ENCODE measurements at places on chromosomes 1 and 21. TPM values are rescaled to one million over a fixed set of nuclear protein-coding genes. Genes with fewer than 3 reads are reported as not detected.

The RHD gene
- not detected for total RNA-seq

The OTUD3 gene
- total RNA-seq = 10.1 TPM

The RER1 gene
- 90.3 TPM for total RNA-seq

The OR2T35 gene
- not detected for total RNA-seq

The LCE1B gene
- not detected for total RNA-seq

GRCh38 chr1:50705041-50705440, 255.0 kb downstream of the FAF1 start:
- H3K4me3 ChIP-seq = no peak overlapping the region
- H3K4me1 ChIP-seq = no peaks in the 10 kb centered on the region
- no peaks in the 10 kb centered on the region for H3K27me3 ChIP-seq
- H3K36me3 ChIP-seq = no peaks in the 10 kb centered on the region
- no peak overlapping the region for H3K27ac ChIP-seq
- no peak for DNase-seq

DNA sequence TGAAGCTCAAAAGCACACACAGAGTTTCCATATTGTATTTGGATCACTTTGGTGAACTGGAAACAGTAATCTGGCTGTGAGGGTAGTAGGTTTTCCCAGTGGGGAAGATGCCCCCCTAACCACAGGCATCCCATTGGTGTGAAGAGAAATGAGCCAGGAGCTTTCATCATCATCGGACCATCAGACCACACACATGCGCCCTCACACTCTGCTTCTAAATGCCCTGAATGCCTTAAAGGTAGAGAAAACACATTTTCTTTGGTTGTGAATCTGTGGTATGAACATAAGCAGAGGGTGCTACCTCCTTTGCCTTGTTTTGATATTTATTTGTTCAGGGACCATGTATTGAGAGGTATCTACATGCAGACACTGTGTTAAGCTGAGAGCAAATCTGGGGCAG, 79.0 kb upstream of the DNAH14 start:
- H3K4me3 ChIP-seq = no peak overlapping the region
- no peak overlapping the region for H3K27ac ChIP-seq
- peaks cover 28% of the 10 kb centered on the region for H3K4me1 ChIP-seq
- peak; percentile 76 for DNase-seq

DNA sequence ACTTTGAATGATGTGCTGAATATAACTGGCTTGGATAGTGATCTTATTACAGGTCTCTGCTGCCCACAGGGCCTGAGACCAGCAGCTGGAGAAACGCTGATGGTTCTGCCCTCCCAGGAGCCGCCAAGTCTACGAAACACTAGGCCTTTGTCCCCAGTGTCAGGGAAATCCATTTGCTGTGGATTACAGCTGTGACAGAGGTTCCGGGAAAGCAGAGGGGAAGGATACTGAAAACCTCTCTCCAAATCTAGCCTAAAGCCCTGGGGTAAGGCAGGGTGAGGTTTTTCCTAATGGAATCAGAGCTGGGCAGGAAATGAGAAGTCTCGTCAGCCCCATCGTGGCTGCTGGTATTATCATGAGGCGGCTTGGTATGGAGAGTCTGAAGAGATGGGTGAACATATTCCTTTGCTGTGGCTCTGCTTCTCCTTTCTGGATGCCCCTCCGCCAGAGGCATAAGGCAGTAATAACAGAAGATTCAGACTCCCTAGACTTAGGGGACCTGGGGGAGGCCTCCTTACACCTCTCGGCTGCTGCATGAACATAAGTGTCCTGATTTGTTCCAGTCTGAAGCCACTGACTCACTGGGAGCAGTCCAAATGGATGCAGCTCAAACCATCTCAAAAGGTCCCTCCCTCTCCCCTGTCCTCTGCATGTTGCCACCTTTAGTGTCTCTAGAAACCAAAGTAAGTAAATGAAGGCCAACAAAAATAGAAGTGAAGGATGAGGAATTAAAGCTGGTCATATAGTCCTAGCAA, 48.1 kb downstream of the PHC2 start:
- H3K4me3 ChIP-seq = no peak overlapping the region
- no peaks in the 10 kb centered on the region for H3K36me3 ChIP-seq
- H3K27me3 ChIP-seq = no peaks in the 10 kb centered on the region
- no peak for DNase-seq

DNA sequence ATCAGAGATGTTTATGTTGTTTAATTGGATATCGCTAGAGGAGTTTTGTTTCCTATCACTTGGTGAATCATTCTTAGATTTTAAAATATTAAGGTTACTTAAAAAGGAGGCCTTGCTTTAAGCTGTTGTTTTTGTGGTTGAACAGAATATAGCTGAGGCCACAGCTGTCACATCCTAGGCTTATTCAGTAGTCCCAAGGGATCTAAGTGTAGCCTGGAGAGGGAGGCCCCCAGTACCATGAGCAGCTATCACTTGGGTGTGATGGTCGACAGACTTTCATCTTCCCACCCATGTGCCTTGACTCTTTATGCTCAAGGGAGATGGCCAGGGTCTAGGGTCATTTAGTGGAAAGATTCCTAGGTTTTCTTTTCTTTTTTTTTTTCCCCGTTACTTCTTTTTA, 278.7 kb downstream of the HHAT start:
- H3K4me3 ChIP-seq = no peak overlapping the region
- H3K27me3 ChIP-seq = no peaks in the 10 kb centered on the region
- no peak overlapping the region for H3K27ac ChIP-seq
- H3K36me3 ChIP-seq = no peaks in the 10 kb centered on the region

DNA sequence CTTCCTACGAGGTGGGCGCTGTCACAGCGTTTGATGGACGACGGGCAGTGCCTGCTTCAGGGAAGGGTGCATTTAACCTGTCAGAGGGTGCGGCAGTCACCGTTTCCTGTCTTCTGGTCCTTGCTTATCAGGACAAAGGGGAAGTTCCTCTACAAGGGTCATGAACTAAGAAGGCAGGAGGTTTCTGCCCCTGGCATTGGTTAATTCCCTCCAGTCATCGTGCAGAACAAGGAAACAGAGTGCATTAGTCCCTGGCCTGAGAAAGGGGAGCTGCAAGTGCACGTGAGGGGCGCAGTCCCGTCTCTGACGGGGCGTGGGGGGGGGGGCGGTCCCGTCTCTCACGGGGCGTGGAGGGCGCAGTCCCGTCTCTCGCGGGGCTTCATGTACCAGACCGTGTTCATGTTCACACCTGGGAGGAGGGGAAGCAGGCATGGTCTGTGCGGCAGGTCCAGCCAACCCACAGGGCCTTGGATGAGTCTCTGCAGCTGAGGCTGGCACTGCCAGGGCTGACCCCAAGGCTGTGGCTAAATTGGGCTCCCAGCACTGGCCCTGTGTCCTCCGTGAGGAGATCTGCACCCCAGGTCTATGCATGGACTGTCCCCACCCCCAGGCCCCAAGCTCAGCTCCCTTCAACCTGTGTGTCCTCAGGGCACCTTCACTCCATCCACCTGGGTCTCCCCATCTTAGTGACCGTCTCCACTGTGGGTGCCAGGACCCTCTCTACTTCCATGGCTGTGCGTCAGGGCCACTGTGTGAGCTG, 89.2 kb upstream of the COL6A1 start:
- no peaks in the 10 kb centered on the region for H3K4me1 ChIP-seq
- DNase-seq = no peak
- H3K27ac ChIP-seq = no peak overlapping the region
- no peaks in the 10 kb centered on the region for H3K36me3 ChIP-seq
- H3K27me3 ChIP-seq = no peaks in the 10 kb centered on the region
- no peak overlapping the region for H3K4me3 ChIP-seq

- no peak overlapping the region for H3K4me3 ChIP-seq
- peaks cover 35% of the 10 kb centered on the region for H3K4me1 ChIP-seq
- H3K27ac ChIP-seq = peak overlapping the region; percentile 16
- no peaks in the 10 kb centered on the region for H3K36me3 ChIP-seq
- H3K27me3 ChIP-seq = no peaks in the 10 kb centered on the region
- peak; percentile 77 for DNase-seq
Observed at GRCh38 chr1:198125995-198126735, 30.6 kb upstream of the NEK7 start.

- H3K27ac ChIP-seq = peak overlapping the region; percentile 17
- no peak overlapping the region for H3K4me3 ChIP-seq
- H3K27me3 ChIP-seq = no peaks in the 10 kb centered on the region
- H3K4me1 ChIP-seq = peaks cover 26% of the 10 kb centered on the region
- H3K36me3 ChIP-seq = no peaks in the 10 kb centered on the region
Observed at GRCh38 chr1:47751996-47752451, 245.2 kb downstream of the TRABD2B start.

DNA sequence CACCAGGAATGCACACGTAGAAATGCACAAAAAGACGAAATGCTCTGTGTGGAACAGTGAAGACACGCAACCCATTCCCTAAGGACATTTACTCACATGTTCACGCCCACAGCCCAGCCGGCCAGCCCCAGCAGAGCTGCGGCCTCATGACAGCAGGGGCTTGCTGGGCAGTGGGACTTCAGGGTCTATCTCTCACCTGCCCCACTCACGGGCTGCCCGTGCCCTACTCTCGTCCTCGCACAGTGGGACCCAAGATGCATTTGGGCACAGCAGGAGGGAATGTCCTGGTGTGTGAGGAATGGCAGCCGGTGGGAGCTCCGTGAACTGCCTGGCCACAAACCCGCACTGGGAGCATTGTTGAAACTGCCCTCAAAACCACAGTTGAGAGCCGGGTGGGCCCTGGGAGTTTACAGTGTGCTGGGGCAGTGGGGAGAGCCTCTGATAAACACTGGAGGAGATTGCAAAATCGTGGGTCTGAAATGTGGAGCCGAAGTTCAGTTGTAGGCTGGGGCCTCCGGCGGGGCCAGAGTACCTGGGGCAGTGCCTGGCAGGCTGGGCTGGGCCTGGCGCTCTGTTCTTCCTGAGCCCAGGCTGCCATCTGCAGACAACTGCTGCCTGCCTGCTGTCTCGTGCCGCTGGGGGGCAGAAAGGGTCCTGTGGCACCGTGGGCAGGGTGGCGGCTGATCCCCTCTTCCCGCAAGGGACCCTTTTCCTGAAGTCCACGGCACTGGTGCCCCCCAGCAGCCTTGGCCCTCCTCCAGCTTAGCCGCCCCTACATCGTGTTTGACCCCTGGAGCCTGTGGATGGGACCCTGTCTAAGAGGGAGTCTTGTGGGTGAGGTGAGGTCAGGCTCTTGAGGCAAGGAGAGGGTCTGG, 20.7 kb upstream of the POFUT2 start:
- H3K36me3 ChIP-seq = no peaks in the 10 kb centered on the region
- H3K27me3 ChIP-seq = no peaks in the 10 kb centered on the region
- no peak overlapping the region for H3K4me3 ChIP-seq
- peak; percentile 92 for DNase-seq

GRCh38 chr21:38273745-38274542, 17.2 kb downstream of the KCNJ15 start:
- no peak overlapping the region for H3K27ac ChIP-seq
- no peak for DNase-seq
- H3K27me3 ChIP-seq = no peaks in the 10 kb centered on the region
- no peaks in the 10 kb centered on the region for H3K36me3 ChIP-seq
- H3K4me3 ChIP-seq = no peak overlapping the region

DNA sequence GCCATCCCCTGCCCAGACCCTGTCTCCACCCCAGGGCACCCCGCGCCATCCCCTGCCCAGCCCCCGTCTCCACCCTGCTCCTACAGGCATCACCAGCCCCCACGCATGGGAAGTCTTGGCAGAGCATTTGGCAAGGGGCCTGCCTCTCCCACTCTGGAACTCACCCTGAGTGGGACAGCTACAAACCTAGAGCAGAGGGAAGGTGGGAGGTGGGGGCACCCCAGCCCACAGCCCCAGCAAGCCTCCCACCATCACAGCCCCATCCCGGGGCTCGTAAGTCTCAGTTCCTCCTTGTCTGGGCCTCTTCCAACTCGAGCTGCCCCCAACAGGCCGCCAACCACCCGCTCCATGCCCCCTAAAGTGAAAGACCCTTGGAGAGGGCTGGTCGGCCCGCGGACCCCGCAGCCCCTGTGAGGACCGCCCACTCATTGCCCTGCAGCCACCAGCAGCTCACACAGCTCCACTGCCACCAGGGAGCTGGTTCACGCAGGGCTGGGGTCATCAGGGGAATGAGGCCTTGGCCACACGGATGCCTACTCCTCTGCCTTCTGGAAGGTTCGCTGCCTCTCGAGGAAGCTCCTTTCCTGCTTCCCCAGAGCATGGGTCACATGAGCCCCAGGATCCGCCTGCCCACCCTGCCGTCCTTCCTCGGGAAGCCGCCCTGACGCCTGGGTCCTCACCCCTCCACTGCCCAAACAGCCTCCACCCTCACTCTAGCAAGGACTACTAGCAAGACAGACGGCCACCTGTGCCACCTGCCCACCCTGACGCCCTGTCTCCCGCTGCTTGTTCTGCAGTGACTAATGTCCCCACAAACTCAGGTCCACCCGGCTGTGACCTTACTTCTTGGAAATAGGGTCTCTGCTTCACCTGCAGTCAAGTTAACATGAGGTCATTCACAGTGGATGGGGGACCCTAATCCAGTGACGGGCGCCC, 14.4 kb downstream of the MEGF6 start:
- peaks cover 40% of the 10 kb centered on the region for H3K27me3 ChIP-seq
- no peak overlapping the region for H3K27ac ChIP-seq
- no peak overlapping the region for H3K4me3 ChIP-seq
- DNase-seq = no peak

DNA sequence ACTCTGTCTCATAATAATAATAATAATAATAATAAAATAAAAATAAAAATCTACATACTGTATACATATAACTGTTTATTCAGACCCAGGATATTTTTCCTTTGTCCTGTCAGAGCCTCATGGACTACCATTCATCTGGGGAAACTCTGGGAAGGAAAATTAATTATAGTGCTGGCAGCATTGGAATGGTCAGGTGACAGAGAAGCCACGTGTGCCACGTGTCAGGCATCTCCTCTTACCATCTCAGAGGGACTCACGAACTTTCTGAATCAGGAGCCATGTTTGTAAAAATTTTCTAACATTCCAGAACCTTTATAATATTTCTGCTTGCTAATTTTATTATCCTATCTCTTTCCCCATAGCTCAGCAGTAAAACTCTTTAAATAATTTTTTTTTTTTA, 97.8 kb upstream of the HNRNPU start:
- H3K36me3 ChIP-seq = no peaks in the 10 kb centered on the region
- no peak overlapping the region for H3K27ac ChIP-seq
- no peak for DNase-seq
- no peak overlapping the region for H3K4me3 ChIP-seq
- peaks cover 30% of the 10 kb centered on the region for H3K4me1 ChIP-seq

- H3K27me3 ChIP-seq = peaks cover 6% of the 10 kb centered on the region
- H3K4me3 ChIP-seq = no peak overlapping the region
- H3K36me3 ChIP-seq = no peaks in the 10 kb centered on the region
- no peak for DNase-seq
- H3K27ac ChIP-seq = no peak overlapping the region
Observed at GRCh38 chr1:10989095-10989494, 23.4 kb upstream of the TARDBP start.

- no peak overlapping the region for H3K4me3 ChIP-seq
- H3K27me3 ChIP-seq = no peaks in the 10 kb centered on the region
- H3K36me3 ChIP-seq = no peaks in the 10 kb centered on the region
- H3K4me1 ChIP-seq = no peaks in the 10 kb centered on the region
- H3K27ac ChIP-seq = no peak overlapping the region
- no peak for DNase-seq
Observed at GRCh38 chr1:64403331-64403730, 66.6 kb upstream of the CACHD1 start.

GRCh38 chr1:43885279-43885801, 48.3 kb upstream of the ARTN start:
- H3K27me3 ChIP-seq = no peaks in the 10 kb centered on the region
- H3K36me3 ChIP-seq = peaks cover 31% of the 10 kb centered on the region
- DNase-seq = no peak
- no peak overlapping the region for H3K4me3 ChIP-seq
